ENCODE measurements at places on chromosomes 16 and 17.

- DNase-seq = no peak
Observed at GRCh38 chr16:4067262-4068001, 48.8 kb downstream of the ADCY9 start.

DNA sequence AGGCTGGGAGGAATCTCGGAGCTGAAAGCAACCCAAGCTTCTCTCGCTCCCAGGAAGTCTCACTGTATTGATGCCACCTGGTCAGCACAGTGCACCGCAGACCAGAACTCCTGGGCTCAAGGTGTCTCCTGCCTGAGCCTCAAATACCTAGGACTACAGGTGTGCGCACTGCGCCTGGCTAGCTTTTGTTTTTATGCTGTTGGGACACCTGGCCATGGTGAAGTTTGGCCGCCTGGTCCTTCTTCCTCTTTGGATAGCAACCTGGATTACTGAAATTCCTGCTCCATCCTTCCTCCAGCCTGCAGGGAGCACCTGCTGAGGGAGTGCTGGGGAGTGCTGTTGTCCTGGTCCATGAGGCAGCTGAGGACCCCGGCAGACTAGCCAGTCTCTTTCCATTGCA lies 56.6 kb downstream of the COTL1 start:
- DNase-seq = no peak

DNA sequence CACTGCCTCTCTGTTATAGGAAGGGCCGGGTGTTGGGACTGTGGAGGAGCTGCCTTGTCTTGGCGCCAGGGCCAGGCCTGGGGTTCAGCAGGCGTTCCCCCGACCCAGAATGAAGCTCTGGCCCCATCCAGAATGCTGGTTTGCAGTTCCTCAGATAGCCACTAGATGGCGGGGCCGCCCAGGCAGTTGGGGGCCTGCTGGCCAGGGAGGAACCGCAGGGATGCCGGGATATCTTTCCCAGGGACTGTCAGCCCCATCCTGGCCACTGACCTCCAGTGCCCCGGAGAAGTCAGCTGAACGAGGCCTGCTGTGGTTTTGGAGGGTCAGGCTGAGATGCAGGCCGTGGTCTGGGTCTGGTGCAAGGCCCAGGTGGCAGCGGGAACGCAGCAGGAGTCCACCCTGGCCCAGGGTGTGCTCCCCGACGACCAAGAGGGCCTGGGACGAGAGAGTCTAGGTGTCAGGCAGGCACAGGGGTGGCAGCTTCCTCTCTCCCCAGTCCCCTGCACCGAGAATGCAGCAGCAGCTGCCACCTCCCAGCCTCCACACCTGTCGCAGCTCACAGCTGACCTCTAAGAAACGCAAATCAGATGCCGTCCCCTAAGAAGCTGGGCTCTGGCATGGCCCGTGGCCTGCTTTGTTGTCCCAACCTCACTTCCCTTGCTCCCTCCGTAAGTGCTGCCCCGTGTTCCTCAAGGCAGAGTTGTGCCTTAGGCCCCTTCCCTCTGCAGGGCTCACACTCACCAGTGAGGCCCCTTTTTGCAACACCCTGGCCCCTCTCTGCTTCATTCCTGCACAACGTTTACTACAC lies 51.2 kb downstream of the RMI2 start:
- peak; percentile 68 for DNase-seq

DNA sequence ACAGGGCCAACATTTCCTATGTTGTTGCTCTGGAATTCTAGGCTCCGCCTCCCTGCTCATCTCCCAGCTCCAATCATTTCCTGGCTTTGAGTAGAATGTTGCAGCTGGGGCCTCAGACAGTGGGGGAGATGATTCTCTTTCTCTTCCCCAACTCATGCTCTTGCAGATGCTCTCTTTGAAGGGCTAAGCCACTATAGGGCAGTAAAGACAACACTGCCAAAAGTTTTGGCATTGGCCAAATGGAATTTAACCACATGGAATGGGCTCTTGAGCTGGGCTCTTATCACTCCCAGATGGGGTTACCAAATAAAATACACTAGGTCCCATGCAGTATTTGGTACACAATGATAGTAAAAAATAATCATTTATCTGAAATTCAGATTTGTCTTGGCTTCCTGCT lies 19.6 kb upstream of the EFCAB13 start:
- DNase-seq = no peak

DNA sequence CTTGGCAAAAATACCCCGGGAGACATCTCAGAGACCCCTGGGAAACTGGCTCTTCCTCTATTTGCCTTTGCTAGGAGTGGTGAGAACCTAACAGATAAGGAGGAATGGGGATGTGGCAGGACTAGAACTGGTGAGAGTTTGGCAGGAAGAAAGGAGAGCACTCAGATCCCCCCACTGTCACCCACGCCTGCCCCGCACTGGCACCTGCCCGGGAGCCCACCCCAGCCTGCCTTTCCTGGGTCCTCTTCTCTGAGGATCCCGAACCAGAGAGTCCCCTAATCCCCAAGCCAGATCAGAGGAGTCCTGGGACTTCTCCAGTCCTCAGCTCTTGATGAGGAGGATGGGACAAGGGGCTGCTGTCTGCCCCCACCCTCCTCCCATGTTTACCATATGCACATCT lies 3.7 kb downstream of the KCNH6 start:
- no peak for DNase-seq

DNA sequence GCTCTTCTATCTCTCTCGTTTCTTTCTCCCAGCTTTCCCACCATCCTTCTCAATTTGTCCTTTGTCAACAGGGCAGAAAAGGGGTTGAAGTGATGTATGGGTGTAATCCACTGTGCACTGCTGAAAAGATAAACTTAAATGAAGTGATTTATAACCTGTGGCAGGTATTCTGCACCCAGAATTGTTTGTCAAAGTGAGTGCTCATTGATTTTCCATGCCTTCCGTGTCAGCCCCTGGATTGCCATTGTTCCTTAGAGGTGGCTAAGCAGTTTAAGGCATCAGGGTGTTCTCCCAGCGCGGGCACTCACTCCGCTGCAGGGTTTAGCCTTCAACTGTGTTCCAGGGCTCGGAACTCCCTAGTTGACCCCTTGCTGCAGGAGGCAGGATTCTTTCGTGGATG lies 82.9 kb downstream of the PITPNC1 start:
- DNase-seq = no peak

- DNase-seq = no peak
Observed at GRCh38 chr17:82153295-82153691, 55.3 kb upstream of the FASN start.

DNA sequence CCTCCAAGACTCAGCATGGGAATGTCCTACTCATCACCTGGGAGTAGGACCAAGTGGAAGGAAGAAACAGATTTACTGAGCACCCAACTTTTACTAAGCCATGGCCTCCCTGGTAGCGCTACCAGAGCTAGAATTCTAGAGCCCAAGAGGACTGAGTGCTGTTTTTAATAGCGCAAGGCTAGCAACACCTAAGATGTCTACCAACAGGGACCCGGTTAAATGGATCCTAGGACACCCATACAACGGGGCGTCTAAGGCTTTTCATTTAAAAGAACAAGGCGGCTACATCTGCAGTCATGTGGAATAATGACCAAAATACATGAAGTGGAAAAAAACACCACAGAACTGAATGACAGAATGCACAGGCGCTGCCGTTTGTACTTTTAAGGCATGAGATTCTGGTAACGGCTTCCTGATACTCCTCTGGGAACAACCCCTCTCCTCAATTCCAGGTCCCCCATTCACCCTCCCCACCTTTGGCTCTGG lies 5.1 kb downstream of the GGA2 start:
- no peak for DNase-seq

- no peak for DNase-seq
Observed at GRCh38 chr16:11316331-11317015, 28.8 kb upstream of the RMI2 start.

DNA sequence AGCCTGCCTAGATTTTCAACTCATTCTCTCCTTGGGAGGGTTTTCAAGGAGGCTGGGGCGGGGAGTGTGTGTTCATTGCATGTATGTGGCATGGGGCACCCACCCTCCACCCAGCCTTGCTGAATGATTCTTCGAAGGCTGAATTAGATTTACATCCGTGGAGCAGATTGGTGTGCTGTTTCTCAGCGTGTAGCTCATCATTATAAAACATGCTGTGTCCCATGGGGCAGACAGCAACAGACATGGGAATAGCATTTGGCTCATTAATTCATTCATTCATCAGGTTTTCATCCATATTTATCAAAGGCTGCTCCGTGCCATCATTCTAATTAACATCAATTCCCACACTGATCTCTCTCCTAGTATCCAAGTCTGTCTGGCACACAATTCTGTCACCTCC lies 10.6 kb upstream of the CD300A start:
- DNase-seq = no peak

DNA sequence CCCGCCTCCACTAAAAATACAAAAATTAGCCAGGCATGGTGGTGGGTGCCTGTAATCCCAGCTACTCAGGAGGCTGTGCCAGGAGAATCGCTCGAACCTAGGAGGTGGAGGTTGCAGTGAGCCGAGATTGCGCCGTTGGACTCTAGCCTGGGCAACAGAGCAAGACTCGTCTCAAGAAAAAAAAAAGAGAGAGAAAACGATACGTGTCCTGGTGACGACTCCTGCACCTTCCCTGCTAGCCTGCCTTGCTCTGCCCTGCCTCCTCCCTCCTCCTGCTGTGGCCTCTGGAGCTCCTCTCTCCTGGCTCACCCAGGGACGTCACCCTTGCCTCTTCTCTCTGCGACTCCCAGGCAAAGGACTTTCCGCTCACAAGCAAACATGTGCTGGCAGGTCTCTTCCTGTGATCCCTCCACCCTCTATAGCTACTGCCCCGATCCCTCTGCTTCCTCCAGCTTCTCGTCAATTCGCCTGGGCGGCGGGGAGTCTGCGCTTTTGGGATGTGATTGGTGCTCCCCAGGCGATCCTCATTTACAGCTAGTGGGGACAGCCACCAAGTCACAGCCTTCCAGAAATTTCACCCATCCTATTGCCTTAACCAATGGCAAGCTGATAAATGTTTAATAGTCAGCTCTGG lies 25.5 kb upstream of the CBX4 start:
- no peak for DNase-seq

DNA sequence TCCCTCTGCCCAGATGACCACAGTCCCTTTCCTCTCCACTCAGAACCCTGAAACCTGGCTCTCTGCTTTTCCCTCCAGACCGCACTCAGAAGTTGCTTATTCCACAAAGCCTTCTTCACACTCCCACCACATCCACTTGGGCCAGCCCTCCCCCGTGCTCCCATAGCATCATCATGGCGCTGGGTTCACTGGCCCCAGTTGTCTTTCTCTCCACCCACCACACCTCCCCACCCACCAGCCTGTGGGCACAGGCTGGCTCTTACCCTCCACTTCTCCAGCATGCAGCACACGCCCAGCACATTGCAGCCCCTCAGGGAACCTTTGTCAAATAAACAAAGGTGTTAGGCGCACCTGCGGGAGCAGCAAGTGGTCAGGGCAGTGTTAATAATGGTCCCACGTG lies 130.0 kb downstream of the KATNIP start:
- DNase-seq = no peak

- peak; percentile 74 for DNase-seq
Observed at GRCh38 chr17:74923538-74924249, 379 bp upstream of the OTOP2 start.

GRCh38 chr17:49438436-49439278 lies 24.0 kb upstream of the PHB1 start:
- no peak for DNase-seq

DNA sequence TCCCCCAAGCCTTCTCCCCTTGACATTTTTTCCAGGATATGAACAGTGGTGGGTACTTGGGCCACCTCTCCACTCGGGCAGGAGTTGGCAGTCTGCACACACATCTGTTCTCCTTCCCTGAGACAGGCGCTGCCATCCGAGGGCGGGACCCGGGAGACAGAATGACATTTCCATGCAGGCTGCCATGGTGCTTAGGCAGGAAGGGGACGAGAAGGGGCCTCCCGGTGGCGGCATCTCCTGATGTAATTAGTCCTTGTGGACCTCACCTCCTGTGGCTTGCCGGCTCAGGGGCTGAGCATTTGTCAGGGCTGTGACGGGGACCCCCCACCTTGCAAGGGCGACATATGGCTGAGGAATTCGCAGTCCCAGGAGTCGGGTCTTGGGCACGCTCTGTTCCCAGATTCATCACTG lies 197.2 kb downstream of the FOXL1 start:
- no peak for DNase-seq

- DNase-seq = no peak
Observed at GRCh38 chr17:40352779-40353394, 11.7 kb downstream of the GJD3 start.

GRCh38 chr16:8951447-8952280 lies 12.0 kb downstream of the USP7 start:
- no peak for DNase-seq

DNA sequence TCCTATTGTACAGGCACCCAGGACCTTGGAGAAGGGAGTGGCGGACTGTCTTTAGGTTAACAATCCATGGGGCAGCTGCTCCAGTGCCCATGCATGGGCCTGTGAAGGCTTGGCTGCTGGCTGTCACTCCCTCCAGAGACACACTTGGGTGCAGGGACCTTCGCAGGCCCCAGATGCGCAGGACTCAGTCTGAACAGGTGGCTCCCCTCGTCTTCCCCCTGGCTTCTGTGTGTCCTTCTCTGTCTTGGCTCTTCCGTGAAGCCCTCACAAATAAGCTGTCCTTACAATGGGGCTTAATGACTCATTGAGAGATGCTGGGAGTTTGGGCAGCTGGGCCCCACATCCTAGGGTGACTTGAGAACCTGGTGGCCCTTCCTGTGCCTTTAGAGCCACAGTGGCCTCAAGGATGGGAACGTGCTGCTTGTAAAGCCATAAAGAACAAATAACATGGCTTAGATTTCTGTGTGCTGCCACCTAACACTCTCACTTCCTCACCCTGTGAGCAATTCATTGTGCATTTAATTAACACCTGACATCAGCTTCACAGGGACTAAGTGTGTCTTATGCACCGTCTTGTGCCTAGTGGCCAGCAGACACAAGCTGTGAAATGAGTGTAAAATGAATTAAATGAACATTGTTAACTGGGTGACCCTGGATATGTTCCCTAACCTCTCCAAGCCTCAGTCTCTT lies 340.7 kb downstream of the SNX29 start:
- DNase-seq = no peak

GRCh38 chr17:61980535-61980934 lies 52.8 kb upstream of the INTS2 start:
- DNase-seq = no peak

GRCh38 chr16:16009401-16009800 lies 60.0 kb downstream of the ABCC1 start:
- DNase-seq = no peak

GRCh38 chr16:13920510-13920818 lies 510 bp downstream of the ERCC4 start:
- no peak for DNase-seq

- DNase-seq = no peak
Observed at GRCh38 chr17:28917029-28917428, 14.2 kb upstream of the DHRS13 start.

DNA sequence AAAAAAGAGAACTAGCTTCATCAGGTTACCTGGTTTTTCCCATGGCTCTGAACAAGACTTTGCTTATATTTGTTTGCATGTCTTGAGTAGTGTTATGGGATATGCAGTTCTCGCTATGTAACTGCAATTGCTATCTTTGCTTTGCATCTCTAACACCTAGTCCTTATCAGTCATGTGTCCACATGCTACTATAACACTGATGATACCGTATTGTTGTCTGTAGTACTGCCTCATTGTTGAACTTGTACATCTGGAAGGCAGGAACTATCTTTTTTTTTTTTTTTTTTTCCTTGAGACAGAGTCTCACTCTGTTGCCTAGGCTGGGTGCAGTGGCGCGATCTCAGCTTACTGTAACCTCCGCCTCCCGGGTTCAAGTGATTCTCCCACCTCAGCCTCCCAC lies 2.5 kb downstream of the PSME3 start:
- no peak for DNase-seq

Measured in T47D (cell line).